NCI-H460 (cell line): ENCODE measurements at places on chromosomes 12 and 14.

GRCh38 chr14:52119030-52119429, 50.2 kb upstream of the NID2 start:
- no peak for DNase-seq

DNA sequence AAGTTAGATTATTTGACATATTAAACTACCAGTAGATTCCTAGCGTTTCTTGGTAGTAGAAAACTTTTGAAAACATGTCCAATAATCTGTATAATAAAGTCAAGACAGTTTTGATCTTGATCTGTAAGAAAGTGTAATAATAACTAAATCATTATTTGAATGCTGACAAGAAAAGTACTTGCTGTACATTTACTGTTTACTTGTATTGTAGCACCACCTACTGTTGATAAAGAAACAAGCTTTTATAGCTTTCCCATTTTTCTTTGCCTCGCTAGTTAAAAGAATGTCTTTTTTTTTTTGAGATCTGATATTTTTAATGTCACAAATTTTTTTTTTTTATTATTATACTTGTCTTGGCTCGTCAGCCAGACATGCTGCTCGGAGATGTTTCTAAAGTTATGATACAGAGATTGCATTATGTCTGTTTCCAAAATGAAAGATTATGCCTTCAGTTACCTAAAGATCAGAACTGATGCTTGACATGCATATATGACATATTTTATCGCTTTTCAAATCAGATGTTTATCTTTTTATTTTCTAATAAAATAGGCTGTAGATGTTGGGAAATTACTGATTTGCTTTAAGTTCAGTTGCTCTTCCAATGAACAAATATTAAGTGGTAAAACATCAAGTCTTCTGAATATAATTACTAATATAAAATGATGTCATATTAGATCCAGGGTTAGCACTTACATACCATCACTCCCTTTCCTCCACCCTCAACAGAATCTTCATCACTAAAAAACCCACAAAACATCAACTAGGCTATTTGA, 140.5 kb downstream of the AKAP6 start:
- peak; percentile 36 for DNase-seq

DNA sequence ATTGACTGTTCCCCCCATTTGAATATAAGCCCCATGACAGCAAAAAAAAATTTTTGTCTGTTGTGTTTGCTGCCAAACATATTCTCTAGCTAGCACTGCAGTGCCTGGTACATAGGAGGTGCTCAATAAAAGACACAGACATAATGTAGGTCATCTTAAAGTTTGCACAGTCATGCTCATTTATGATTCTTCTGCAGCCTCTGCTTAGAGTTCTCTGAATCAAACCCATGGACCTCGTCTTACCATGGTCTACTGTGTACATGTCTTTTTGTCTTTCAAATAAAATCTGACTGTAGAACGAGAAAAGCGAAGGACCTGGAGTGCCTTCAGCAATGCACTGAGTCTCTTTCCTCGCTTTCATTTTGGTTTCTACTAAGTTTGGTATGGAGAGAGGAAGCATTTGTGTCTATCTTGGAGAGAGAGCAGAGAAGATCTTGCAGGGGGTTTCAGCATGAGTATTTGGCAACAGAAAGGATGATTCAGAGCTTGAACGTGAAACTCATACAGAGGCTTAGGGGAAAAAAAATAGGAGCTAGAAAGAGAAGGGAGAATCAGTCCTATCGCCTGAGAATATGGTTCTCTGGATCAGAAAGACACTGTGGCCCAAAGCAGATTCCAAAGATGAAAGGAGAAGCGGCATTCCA, 38.8 kb upstream of the TMCC3 start:
- DNase-seq = no peak

GRCh38 chr14:94284221-94284620, 8.8 kb downstream of the SERPINA10 start:
- DNase-seq = no peak

- DNase-seq = no peak
Observed at GRCh38 chr14:102181187-102181586, 41.5 kb downstream of the WDR20 start.

DNA sequence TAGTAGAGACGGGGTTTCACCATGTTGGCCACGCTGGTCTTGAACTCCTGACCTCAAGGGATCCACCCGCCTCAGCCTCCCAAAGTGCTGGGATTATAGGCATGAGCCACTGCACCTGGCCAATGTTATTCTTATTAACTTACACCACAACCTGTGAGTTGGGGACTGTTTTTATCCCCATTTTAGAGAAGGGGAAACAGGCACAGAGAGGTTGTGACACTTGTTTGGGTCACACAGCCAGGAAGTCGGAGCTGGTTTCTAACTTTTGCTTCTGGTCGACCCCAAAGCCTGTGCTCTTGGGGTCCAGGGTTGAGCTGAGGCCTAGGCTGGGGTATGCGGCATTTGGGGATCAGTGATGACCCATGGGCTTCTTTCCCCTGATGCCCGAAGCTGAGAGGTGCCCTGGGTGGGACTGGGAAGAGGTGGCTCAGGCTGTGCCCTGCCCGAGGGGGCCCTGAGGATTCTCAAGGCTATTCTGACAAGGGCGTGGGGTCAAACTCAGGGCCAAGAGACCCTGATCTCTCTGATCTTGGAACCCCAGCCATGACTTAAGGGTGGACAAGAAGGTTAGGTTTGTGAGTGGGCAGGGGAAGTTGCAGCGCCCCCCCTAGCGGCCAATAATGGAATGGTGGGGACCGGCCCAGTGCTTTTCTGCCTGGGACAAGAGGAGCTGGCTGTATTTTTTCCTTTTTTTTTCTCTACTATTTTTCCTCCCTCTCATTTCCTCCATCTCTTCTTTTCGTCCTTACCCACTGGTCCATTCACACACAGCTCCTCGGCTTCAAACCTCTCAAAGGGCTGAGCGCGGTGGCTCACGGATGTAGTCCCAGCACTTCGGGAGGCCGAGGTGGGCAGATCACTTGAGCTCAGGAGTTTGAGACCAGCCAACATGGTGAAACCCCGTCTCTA, 3.0 kb downstream of the SDSL start:
- peak; percentile 37 for DNase-seq

GRCh38 chr14:102759456-102760187, 17.6 kb upstream of the TRAF3 start:
- DNase-seq = no peak

DNA sequence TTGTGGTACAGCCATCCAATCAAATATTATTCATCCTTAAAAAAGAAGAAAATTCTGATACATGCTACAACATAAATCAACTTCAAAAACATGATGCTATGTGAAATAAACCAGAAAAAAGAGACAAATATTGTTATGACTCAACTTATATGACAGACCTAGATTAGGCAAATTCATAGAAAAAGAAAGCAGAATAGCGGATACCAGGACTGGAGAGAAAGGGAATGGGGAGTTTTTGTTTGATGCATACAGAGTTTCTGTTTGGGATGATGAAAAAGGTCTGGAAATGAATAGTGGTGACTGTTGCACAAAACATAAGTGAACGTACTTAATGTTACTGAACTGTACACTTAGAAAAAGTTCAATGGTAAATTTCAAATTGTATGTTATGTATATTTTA, 82.3 kb downstream of the SPPL3 start:
- no peak for DNase-seq

GRCh38 chr14:92585981-92586937, 72.7 kb downstream of the RIN3 start:
- no peak for DNase-seq

DNA sequence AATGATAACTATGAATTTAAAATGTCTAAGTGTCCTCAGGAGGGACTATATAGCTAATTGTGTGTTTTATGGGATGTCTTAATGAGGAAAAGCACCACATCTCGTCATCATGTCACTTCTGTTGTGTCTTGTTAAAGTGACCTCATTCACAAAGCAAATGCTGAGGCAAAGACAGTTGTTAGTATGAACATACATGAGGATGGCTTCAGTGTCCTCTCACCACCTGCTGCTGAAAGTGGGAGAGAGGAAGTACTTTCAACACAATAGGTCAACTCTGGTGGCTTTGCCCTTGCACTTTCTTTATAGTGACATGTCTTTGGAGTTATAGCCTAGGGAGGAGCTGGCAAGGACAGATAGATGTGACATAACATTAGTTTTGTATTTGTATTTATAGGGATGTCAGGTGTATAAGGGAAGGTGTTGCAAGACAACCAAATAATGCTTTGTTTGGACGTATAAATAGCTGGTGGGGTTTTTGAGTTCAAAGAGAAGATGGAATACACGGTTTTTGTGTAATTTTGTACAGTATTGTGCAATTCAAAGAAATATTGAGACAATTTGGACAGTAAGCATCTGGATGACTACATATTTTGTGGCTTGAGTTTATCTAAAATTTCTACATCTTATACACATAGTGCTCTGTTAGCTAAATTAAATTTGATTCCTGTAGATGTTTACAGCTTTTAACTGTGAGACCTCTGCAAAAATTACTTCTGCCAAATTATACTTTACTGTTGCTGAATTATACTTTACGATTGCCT, 131.7 kb upstream of the ATP2B1 start:
- DNase-seq = no peak

DNA sequence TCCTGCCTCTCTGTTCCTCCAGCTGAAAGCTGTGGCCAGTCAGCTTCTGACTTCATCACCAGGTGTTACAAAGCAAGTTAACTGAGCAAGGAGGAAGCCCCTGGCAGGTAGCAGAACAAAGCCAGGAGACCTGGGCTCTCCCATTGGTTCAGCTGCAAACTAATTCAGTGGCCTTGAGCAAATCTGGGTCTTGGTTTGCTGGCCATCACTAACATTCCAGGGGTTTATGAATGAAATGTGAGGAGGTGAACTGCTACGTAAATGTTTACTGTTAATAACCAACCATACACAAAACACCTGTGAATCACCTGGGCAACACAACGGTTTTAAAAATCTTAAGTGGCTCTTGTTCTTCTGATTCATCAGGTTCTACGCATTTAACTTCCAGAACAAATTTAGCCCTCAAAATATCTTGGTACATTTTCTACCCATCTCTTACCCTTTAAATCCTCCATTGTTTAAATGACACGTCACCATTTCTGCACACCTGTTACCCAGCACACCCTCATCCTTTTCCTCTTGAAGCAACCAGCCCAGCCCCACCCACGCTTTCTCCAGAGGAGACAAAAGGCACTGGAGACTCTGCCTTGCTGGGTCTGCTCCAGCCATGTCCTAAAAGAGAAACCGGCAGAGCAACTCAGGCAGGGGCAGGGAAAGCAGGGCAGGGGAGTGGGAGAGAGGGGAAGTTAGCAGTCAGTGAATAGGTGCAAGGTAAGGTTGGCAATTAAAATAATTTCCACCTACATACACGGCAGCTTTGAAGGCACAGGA, 49.3 kb upstream of the TSPAN11 start:
- no peak for DNase-seq

DNA sequence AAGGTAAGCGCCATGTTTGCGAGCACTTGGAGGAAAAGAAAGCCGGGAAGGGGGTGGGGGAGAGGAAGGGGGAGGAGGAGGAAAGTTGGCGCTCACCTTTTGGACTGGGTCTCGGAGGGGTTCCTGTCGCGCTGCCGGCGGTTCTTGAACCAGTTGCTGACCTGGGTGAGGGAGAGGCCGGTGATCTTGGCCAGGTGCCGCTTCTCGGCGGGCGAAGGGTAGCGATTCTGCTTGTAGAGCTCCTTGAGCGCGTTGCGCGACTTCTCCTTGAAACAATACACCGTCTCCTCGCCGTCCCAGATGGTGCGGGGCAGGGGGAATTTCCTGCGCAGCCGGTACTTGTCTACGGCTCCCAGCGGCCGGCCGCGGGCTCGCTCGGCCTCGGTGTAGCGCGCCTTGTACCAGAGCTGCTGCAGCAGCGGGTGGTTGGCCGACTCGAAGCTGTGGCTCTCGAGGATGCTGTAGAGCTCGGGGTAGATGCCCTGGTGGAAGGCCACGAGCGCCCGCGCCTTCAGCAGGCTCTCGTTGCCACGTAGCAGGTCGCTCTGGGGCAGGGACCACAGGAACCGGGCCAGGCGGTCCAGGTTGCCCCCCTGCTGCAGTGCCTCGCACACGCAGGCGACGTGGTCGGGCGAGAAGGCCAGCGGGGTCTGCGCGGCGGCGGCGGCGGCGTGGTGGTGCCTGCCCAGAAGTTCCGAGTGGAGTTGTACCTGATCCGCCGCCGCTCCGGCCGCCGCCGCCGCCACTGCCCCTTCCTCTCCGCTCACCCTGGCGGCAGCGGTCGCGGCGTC, 840 bp downstream of the SIX4 start:
- no peak for DNase-seq

DNA sequence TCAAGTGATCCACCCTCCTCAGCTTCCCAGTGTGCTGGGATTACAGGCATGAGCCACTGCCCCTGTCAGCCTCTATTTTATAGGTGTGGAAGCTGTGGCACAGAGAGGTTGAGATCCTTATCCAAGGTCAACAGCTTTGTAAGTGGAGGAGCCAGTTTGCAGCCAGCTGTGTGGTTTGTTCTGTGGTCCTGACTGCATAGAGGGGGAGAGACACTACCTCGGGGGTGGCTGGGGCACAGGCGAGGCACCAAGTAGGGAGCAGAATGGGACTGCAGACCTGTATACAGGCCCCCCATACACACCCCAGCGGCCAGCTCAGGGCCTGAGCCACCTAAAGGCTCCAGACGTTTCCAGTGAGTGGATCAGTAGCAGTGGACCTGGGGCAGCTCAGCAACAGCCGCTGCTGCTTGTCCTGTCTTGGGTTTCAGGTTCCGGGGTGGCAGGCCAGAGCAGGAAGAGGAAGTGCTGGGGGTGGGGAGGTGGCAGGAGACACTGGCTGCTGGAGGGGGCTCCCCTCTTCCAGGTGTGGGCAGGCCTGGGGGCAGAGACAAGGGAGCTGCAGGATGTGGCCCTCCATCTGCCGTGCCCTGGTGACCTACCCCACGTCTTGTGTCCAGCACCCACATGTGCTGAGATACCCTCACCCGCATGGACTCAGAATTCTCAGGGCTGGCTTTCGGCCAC, 11.0 kb downstream of the ORAI1 start:
- DNase-seq = no peak

- DNase-seq = no peak
Observed at GRCh38 chr12:93197067-93197593, 180.6 kb upstream of the NUDT4 start.

GRCh38 chr14:58808828-58809227, 171.1 kb downstream of the DACT1 start:
- DNase-seq = no peak

- no peak for DNase-seq
Observed at GRCh38 chr14:62645649-62646048, 399.6 kb downstream of the KCNH5 start.

- DNase-seq = no peak
Observed at GRCh38 chr14:96065661-96066459, 26.7 kb downstream of the C14orf132 start.

- peak; percentile 13 for DNase-seq
Observed at GRCh38 chr14:29584992-29585391, 342.7 kb downstream of the PRKD1 start.

- DNase-seq = peak; percentile 64
Observed at GRCh38 chr14:99884834-99885648, 91.8 kb downstream of the EML1 start.

- DNase-seq = no peak
Observed at GRCh38 chr14:85198001-85198400, 331.9 kb upstream of the FLRT2 start.

DNA sequence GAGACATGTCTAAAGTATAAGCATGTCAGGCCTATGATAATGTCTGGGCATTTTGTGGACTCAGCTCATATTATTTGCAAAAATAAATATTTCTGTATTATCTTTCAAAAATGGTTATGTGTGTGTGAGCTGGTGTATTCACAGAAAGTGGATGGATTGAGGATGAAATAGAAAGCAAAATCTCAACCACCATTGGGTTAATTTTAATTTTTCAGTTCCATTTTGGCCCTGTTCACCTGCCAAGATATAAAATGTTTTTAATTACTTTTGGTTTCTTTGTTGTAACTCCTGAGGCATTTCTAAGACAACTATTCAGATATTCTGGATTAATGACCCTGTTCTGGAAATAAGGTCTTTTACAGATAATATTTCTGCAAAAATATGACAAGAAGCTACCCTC, 232.7 kb upstream of the PPFIA2 start:
- DNase-seq = no peak
